ENCODE measurements at places on chromosomes 3 and 15. TPM values are rescaled to one million over a fixed set of nuclear protein-coding genes. Genes with fewer than 3 reads are reported as not detected.

The PKM gene
- total RNA-seq = 3,134 TPM

The RTP1 gene
- not detected for total RNA-seq

The ALCAM gene
- 120 TPM for total RNA-seq

The PLIN1 gene
- 0.08 TPM for total RNA-seq

The CHST2 gene
- total RNA-seq = 1.3 TPM

The MUC20 gene
- 0.74 TPM for total RNA-seq

The ZPLD1 gene
- total RNA-seq = not detected

The AQR gene
- total RNA-seq = 39.6 TPM

The SLC28A1 gene
- 0.04 TPM for total RNA-seq

The FOXL2NB gene
- 0.56 TPM for total RNA-seq

The TMEM212 gene
- total RNA-seq = not detected

The GABRB3 gene
- 98.3 TPM for total RNA-seq

The GOLGA6B gene
- total RNA-seq = not detected

Measured in A549 treated with dexamethasone at 1 μM for 4 hours (cell line).